ENCODE measurements at places on chromosomes 6 and 20.

- no peak for DNase-seq
Measured at GRCh38 chr6:139349464-139350020, 24.9 kb downstream of the CITED2 start.

DNA sequence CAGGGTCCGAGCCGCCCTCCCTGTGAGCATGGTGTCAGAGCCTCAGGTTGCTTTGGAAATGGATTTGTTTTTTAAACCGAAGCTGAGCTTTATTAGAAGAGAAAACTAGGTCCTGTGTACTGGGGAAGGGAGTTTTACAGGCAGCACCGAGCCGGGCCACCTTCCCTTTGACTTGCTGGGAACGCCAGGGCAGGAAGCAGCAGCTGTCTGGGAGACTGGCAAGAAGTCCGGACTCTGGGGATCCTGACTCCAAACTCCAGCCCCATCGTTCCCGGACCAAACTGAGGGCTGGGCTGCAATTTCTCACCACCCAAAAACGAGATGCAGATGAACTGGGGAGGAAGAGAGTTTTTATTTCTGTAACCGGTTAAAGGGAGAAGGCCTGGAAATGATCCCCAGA, 214.9 kb upstream of the KCNG1 start:
- no peak for DNase-seq

DNA sequence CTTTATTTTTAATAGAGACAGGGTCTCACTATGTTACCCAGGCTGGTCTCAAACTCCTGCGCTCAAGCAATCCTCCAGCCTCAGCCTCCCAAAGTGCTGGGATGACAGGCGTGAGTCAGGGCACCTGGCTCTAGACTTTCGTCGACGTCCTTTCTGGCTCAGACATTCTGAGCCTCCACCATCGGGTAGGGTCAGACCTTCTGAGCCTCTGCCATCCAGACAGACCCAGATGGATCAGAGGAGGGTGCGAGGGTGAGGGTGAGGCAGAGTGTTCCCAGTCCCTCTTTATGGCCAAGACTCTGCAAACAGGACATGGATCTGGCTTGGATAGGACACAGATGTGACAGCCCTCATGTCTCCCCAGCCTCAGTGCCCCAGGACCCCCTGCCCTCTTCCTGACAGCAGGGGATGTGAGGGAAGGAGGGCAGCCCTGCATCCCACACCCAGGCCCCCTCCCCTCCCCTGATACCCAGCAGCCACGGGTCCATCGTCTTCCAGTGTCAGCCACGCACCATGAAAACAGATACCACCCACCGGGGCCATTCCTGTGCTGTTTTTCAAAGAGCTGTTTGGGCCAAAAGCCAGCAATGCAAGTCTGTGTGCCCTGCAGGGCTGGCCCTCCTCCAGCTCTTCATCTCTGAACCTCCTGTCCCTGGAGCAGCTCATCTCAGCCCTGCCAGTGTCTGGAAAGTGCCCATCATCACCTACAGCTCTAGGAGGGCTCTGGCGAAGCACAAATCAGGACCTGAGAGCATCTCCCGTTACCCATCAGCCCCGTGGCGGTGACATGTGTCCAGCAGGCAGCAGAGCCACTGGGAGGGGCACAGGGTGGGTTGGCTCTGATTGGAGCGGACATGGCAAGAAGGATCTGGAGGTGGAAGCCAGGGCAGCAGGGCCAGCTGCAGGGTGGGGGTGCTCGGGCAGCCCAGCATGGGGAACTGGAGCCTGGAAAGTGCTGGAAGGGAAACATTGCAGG, 208.4 kb downstream of the PREX1 start:
- DNase-seq = no peak

DNA sequence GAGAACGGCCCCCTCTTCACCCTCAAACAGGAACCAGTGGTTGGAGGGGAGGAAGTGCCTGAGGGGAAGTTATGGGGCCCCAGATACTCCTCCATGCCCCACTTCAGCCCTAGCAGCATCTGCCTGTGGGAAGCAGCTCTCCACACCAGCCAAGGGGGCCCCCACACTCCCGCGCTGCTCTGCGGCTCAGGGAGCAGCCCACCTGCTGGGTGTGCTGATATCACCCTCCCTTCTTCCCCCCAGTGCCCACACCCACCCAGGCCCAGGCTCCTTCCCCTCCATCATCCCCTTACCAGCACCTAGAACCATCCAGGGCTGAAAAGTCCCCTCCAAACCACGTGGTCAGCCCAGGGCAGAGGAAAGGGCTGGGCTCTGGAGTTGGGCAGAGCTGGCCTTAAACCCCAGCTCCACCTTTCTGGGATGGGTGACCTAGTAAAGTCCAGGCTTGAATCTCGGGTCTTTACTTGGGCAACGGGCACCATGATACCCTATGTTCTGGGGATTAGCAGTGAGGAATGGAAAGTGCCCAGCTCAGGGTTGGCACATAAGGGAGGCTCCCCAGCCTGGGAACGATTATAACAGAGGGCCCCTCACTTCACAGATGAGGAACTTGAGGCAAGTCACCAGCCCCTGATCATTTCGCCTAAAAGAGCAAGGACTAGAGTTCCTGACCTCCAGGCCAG, 663 bp downstream of the LST1 start:
- DNase-seq = no peak

DNA sequence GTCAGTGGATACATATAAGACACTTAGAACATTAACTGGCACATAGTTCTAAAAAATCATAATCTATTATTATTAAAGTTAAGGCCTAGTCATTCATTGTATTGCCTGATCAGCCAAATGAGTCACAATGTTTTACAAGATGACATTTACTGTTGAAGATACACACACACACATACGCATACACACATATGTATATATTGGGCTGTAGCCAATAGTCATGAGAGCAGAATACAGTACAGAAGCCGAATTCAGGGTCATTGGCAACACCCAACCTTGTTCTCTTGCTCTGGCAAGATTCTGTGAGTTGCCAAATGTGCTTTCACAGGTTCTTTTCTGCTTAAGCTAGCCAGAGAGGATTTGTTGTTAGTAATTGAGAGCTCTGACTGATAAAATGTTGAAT, 922.8 kb upstream of the MAP3K7 start:
- DNase-seq = no peak

- DNase-seq = no peak
Measured at GRCh38 chr6:168837254-168838036, 396.5 kb downstream of the SMOC2 start.

DNA sequence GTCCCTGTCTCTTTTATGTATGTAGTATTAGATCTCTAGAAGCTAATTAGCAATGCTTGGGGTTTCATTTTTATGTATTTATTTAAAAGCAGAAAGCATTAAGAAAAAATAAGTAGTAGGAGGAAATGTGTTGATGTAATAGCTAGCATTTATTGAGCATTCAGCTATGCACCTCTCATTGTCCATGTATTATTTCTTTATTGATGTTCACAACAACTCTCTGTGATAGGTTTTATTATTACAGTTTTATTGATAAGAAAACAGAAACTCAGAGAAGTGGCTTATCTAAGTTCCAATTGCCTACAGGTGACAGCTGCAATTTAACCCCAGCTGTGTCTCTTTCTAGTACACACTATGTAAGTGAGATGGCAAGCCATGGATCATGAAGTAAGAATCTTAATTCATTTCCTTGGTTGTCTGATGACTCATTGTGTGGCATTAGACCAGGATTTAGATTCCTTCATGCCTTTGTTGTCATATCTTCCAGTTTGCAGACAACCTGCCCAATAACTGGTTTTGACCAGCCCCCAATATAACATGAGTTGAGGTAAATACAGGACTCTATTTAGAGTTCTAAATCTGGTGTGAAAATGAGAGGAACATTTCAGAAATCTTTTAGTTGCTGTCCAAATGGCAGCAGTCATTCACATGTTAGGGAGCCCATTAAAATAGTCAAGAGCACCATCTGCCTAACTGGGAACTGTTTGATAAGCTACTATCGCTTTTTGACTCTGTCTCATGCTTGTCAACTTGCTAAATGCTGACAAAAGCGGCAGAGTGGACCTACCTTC, 170.8 kb upstream of the PHACTR1 start:
- no peak for DNase-seq

DNA sequence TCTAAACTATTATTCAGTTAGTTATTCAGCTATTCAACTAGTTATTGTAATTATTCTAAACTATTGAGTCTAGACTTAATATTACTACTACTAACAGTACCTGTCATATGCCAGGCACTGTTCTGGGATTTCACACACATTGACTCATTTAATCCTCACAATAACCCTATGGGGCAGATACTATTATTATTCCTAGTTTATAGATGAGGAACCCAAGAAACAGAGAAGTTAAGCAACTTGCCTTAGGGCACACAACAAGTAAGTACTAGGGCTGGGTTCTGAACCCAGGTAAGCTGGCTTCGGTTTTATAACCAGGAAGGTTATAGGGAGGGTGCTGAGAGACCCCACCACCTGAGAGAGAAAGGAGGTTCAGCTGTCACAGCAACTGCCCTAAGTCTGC, 7.8 kb downstream of the TEAD3 start:
- no peak for DNase-seq

GRCh38 chr6:142938510-142938909, 6.5 kb downstream of the HIVEP2 start:
- DNase-seq = no peak

DNA sequence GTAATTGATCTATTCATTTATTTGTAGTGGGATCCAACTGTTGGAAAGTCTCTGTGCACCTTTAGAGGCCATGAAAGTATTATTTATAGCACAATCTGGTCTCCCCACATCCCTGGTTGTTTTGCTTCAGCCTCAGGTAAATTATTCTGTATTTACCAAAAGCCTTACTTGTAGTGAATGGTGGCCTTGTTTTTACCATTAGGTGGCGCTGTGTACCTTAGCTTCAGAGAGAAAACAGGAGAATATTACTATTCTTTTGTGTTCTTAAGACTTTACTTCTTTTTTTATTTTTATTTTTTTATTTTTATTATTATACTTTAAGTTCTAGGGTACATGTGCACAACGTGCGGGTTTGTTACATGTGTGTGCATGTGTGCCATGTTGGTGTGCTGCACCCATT, 23.7 kb downstream of the PEX7 start:
- DNase-seq = no peak

- DNase-seq = no peak
Measured at GRCh38 chr6:48315051-48315719, 204.2 kb upstream of the PTCHD4 start.
